Stimulated activated CD8-positive, alpha-beta memory T cell treated with anti-CD3 and anti-CD28 coated beads, Interleukin-7, amount 100 ng/mL, for 1 hour (primary cell): ENCODE measurements at places on chromosomes 12 and 14.

DNA sequence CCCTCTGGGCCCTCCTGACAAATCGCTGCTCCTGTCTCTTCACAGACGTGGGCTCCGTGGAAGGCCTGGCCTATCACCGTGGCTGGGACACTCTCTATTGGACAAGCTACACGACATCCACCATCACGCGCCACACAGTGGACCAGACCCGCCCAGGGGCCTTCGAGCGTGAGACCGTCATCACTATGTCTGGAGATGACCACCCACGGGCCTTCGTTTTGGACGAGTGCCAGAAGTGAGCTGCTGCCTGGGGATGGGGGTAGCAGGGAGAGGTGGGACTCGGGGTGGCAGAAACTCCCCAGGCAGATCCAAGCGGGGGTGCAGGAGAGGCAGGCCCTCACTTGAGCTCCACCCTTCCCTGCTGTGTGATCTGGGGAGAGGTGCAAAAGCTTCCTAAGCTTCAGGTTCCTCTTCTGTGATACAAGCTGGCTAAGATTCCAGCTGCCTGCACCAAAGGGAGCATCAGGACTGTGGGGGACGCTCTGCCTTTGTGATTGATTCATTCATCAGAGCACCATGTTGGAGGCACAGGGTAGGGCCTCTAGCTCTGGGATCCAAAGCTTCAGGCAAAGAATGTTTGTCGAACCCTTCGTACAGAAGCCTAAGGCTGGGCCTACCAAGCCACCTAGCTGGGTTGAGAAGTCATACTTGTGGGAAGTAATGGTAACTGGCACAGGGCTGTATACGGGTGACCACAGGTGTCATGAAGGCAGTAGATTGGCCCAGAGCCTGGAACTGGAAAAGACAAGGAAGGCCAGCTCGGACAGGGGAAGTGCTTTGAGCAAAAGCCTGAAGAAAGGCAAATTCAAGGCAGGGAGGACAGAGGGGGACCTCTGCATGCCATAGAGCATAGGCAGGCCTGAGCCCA, 29.1 kb upstream of the NXPH4 start:
- DNase-seq = no peak

DNA sequence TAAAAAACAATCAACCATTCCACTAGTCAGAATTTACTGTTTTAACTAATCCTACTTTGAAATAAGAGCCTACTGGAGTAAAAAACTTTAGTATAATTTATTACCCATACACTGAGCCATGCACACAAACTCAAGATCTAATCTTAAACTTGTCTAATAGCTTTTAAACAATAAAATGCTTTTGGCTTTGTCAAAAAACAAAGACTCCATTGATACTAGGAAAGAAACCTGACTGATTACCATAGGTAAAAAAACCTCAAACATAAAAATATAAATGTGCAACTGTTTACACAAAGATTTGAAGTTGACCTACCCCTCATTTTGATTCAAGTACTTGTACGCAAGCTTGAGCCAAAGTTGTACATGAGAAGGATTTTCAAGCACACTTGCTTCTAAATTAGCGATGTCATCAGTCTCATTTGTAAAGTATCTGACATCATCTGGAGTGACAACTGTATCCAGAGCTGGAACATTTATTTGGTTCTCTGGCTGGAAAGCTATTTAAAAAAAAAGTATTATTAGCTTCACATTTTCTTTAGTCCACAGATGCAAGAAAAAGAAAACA, 36.1 kb downstream of the ZFC3H1 start:
- no peak for DNase-seq

DNA sequence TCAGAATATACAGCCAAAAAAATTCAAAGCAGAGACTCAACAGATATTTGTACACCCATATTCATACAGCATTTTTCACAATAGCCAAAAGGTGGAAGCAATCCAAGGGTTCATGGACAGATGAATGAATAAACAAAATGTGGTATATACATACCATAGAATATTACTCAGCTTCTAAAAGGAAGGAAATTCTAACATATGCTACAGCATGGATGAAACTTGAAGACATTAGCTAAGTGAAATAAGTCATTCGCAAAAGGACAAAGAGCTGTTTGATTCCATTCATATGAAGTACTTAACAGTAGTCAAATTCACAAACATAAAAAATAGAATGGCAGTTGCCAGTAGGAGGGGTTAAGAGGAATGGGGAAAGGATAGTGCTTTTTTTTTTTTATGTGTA, 91.8 kb upstream of the ARID2 start:
- no peak for DNase-seq

GRCh38 chr14:56815745-56816144, 5.5 kb upstream of the OTX2 start:
- no peak for DNase-seq

DNA sequence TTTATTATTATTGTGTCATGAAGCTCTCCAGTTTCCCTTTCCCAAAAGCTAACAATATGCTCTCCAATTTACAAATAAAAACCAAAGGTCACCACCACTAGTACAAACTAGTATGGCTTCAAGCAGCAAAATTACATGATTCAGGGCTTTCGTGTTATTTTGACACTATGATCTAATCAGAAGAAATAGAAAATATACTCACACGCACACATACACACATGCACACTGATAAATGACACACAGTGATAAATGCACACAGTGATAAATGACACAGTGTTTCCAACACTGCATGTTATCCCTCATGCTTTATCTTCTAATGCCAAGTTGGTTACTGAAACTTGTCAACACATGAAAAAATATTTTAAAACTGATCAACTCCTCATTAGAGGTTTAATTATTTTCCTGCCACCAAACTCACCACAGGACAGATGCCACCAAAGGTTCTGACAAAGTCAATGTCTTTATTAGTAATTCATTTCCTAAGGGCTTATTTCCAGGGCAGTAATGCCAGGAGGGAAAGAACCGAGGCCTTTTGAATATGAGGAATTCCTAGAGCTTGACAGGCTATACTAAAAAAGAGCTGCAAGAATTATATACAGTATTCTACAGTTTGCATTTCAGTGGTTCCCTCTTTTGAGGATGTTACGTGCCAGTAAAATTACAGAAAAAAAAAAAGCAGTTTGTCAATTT, 82.4 kb downstream of the PPP2R5E start:
- no peak for DNase-seq
